Stimulated activated CD4-positive, alpha-beta T cell treated with anti-CD3 and anti-CD28 coated beads, Interleukin-15, amount 100 ng/mL, for 24 hours (primary cell): ENCODE measurements at places on chromosomes 11 and 22.

DNA sequence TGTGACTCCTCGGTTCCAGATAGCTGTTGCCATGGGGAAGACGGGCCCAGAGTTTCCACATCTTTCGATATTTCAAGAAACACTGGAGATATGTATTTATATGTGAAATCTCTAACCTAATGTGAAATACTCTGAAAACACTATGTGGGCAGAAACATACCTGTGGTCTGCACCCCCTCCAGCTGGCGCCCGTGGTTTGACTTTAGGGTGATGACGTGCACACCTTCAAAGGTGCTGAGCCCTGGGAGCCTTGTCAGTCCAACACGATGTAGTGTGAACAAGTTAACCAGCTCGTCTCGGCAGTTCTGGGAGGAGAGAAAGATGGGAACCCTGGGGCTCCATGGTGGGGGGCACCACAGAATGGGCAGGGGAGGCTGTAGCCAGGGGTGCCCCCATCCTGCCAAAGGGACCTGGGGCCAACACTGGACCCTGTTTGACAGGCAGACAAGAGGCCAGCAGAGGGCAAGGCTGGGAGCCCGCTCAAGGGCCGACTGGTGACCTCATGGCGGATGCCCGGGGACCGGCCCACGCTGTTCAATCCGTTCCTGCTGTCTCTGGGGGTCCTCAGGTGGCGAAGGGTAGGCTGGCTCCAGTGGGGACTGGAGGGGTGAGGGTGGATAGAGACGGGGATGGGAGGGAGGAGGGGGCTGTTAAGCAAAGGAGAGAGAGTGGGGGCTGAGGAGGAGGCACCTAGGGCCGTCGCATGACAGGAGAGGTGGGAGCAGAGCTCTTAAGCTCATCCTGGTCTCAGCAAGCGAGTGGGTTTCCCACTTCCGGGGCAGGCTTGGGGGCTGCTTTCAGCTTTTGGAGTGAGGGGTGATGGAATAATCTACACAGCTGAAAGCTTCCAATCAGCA is 43.8 kb downstream of the TRIOBP start:
- DNase-seq: no peak

DNA sequence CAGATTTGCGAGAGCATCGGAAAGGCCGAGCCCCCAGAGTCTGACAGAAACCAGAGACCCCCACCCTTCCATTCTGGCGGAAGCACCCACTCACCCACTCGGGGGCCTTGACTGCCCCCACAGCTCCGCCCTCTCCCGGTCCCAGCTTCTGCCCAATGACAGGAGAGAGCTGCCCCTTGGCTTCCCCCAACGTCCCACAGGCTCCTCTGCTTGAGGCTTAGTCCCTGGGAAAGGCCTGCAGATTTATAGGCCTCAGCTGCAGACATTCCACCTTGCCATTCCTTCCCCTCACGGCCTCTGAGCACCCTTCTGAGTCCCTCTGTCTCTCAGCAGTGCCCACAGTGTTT is 125.0 kb upstream of the NCAM1 start:
- DNase-seq: no peak

GRCh38 chr22:22553735-22554586 is 5.1 kb downstream of the PRAME start:
- DNase-seq: no peak

DNA sequence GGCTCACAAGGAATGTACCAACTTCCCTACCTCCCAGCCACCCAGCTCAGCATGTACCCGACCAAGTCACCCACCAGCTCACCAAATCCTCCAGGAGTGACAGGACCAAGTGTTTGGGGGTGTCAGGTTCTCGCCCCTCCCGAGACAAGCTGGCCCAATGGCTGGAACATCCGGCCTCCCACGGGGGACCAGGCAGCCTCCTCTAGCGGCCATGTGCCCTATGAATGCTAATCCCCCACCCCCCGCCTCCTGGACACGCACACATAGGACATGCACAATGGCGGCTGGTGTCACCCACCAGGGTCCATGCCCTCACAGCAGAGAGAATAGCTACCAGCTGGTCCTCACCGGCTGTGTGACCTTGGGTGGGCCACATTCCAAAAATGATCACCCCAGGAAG is 151.0 kb downstream of the MN1 start:
- DNase-seq: no peak

DNA sequence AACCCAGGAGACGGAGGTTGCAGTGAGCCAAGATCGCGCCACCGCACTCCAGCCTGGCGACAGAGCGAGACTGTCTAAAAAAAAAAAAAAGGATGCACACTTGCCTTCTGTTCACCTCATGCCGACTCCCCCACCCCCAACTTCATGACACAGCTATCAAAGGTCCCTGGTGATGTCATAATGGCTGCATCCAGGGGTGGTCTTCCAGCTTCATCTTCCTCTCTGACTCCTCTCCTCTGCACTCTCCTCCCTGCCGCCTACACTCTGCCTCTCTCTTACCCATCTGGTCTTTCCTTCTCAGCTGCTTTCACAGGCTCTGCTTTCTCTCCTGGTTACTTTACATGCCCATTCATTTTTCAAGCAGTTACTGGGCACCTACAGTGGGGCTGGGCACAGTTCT is 16.4 kb upstream of the KDM2A start:
- DNase-seq: no peak

DNA sequence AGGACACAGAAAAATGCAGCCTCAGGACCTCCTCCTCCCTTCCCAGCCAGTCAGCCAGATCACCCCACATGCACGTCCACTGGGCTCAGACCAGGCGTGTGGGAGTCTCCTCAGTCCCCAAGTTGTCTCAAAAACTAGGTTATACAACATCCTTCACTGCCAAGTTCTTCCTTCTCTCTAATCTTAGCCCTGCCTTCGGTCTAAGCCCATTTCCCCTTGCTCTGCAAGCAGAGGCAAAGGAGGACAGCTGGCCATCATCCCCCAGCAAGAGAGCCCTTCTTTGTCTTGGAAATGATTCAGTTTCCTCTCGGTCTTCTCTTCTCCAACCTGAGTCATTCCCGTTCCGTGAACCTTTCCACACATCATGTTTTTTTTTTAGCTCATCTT is 14.0 kb upstream of the NRGN start:
- DNase-seq: no peak

DNA sequence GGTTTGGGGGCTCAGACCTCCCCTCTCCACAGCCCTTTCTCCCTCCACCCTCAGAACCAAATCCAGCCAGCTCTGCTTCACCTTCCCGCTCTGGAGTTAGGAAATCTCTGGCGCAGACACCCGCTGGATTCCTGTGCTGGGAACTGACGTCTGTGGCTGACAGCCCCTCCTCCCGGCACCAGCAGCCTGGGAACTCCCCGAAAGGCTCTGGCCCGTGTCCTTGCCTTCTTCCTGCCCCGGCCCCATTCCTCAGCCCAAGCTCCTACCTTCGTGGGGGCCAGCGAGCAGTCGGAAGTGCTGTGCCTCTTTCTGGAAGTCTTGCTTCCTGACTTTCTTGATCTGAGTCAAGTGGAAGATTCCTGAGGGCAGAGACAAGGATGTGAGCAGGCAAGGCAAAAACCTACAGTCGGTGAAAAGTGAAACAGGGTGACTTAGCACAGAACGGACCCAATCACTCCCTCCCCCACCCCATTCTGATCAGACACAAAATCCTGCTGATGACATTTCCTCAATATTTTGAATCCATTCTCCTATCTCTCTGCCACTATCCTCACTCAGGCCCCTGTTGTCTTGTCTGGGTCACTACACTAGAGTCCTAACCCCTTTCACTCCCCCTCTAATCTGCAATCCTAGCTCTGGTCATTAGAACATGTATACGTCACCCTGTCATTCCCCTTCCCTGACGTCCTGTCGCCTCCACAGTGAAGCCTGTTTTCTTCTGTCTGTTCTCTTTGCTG is 34.1 kb downstream of the CHRDL2 start:
- DNase-seq: no peak

DNA sequence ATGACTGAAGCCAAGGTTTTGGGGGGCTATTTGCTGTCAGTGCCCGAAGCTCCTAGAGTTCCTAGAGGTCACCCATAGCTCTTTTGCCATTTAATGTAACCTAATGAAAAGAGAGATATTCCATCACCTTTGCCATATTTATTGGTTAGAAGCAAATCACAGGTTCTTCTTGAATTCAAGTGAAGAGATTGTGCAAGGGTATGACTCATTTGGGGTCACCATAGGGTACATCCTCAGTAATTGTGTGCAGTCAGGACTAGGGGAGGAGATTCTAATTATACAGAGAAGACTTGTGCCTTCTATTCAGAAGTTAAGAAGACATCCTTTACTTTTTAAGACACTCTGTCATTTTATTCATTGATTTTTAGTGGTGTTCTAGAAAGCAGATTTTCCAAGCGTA is 6.9 kb upstream of the PRAME start:
- no peak for DNase-seq

DNA sequence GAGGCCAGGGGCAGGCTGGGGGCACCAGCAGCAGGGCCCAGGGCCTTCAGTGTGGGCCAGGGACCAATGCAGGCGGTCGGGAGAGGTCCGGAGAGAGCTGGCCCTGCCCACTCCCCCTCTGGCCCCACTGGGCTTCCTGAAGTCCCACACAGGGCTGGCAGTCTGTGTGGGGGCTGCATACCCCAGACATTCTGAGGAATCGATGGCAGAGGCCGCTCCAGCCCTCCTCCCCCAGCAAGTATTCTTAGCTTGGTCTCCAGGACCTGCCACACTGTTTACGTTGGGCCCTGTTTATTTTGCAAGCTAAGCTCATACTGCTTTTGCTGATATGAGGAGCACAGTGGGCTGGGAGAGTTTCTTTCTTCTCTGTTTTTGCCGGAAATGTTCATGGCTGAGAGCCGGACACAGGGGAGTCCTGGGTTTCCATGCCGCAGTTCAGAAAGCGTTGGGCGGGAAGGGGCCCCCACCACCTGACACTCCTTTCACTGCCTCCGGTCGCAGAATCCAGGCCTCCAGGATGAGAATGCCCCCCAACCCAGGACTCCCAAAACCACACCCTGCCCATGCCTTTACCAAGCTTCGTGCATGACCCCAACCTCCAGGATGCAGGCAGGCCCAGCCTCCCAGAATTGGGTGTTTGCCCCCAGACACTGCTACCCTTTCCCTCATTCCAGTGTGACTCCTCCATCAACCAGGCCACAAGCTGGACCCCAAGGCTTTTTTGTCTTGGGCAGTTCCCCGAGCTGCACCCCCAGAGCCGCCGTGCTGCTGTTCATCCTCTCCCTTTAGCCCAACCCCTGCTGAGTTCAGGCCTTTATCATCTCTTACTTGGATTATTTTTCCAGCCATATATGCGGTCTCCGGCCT is 81.8 kb upstream of the KCNQ1OT1 start:
- DNase-seq: no peak
